ENCODE measurements at places on chromosomes 6 and 20.

GRCh38 chr6:73314577-73315492 is 39.2 kb downstream of the DPPA5 start:
- peak; percentile 21 for DNase-seq

DNA sequence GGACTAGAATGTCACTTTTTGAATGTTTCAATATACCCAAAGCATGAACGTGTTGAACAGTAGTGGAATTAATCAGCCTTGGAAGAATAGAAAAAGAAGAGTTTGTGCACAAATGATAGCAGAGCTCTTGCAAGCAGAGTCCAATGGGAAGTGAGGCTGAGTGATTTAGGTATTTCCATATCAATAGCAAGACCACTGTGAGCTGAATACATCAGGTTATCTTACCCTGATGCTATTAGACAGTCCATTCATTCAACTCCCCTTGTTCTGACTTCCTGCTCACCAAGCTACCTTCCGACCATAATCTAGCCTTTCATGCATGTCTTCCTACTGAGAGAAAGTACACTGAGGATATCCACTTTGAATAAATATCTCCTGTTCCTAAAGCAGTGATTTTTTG is 349.2 kb upstream of the RNF217 start:
- DNase-seq, result no peak

GRCh38 chr6:35552285-35552917 is 39.7 kb upstream of the TULP1 start:
- DNase-seq, result peak; percentile 80

DNA sequence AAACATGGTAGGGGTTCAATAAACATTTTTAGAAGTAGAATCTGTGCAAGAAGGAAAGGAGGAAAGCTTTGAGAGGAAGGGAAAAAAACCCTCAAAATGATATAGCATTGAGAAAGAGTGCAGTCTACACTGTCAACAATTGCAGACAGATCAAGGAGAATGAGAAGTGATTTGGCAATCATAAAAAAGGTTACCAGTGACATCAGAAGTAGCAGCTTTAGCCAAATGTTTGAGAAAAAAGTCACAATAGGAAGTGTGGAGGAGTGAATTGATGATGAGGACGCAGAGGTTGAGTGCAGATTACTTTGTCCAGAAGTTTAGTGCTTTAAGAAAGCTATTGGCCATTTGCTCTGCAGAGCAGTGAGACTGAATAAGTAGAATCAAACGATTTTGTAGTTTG is 155.0 kb downstream of the GJA1 start:
- DNase-seq, result no peak

DNA sequence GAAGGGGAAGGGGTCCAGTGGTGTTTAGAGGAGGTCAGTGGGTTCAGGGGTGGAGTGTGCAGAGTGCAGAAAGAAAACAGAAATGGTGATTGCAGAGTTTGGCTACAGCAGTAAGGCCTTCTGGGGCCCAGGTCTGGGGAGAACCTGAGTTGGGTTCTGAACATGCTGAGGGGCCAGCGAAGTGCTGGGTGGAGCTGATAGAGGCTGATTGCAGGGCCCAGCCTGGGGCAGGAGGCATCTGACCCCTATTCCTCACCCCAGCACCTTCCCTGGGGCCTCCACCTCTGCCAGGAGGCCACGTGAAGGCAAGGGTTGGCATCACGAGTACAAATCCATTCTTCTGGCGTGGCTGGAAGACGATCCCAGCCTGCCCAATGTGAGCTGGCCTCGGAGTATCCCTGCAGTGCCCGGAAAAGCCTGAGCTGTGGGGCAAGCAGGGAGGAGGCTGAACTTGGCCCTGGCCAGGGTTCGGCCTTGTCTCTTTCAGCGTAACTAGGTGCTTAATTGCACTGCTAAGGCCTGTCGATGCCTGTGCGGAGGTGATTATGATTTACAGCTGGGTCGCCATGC is 35.3 kb downstream of the VSTM2L start:
- no peak for DNase-seq
